ENCODE measurements at places on chromosomes 6 and 20.
A peak's percentile ranks its signal among the peaks of the same experiment; 100 is the strongest.

- no peak for DNase-seq
Measured at GRCh38 chr6:106390088-106390487, 29.6 kb downstream of the CRYBG1 start.

GRCh38 chr6:36244641-36245280 is 25.1 kb upstream of the PNPLA1 start:
- DNase-seq: no peak

DNA sequence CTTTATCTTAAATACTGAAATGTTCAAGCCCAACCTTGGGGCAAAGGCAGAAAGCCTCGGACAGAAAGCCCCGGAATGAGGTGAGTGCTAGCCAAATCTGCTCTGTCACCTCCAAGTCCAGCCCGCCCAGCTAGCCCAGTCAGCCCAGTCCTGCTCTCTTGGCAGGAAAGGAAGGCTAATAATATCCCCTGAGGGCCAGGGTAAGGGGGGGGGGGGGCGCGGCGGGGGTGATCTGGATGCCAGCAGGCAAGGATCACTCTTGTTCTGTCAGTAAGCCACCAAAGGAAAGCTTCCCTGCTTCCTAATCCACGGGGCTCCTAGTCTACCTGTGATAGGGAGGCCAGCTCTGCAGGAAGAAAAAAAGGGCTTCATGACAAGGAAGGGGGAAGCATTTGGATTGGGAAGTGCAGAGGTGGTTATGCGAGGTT is 1.1 kb downstream of the NDRG3 start:
- no peak for DNase-seq

DNA sequence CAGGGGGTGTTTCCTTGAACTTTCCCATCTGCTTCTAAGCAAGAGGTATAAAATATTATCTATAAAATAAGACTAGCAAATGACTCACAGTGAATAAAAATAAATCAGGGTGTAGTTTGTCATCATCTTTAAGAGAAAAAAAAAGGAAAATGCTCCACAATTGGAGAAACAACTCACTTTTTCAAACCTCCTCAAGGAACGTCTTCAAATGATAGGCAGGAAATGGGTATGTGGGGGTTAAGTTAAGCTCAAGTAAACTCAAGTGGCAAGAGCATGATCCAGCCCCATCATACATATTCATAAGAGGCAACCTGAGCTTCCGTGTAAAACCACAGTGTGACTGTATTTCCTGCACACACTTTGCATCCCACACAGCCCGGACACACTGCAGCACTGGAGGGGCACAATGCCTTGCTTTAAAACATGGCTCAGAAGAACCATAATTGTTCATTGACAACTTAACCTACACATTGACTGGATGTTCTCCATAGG is 58.5 kb upstream of the CEP85L start:
- DNase-seq: peak; percentile 67

DNA sequence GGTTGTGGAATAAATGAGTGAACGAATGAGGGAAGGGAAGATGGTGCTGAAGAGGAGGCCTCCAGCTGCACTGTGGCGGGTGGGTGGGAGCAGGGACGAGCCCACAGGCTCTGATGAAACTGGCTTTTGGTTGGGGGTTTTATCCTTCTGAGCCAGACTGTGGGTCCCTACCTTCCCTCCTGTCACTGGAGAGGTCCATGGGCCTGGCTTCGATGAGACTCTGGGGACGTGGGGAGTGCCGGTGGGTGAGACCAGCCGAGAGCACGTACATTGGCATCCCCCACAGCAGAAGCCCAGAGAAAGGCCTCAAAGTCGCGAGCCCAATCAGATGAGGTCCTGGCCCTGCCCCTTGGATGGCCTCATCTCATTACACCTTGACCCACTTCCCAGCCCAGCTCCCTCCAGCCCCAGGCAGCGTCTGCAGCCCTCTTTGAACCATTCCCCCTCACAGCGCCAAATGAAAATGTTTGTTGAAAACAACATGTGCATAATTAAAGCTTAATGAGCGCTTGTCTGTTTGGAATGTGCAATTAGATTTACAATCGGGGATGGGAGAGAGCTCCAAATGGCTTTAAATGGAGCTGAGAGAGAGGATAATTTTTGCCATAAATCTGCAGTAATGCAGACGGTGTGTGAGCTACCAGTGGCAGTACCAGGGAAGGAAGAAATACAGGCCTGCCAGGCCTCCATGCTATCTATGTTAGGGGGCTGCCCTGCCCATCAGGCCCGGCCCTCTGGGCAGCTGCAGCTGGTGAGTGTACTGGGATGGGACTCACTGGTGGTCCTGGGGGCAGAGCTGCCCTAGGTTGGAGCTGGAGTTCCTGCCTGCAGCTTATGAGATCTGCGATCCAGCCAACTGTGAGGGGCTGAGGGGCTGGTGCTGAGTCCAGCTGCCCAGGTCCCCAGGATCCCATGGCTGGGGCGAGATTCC is 47.2 kb downstream of the TOX2 start:
- no peak for DNase-seq

DNA sequence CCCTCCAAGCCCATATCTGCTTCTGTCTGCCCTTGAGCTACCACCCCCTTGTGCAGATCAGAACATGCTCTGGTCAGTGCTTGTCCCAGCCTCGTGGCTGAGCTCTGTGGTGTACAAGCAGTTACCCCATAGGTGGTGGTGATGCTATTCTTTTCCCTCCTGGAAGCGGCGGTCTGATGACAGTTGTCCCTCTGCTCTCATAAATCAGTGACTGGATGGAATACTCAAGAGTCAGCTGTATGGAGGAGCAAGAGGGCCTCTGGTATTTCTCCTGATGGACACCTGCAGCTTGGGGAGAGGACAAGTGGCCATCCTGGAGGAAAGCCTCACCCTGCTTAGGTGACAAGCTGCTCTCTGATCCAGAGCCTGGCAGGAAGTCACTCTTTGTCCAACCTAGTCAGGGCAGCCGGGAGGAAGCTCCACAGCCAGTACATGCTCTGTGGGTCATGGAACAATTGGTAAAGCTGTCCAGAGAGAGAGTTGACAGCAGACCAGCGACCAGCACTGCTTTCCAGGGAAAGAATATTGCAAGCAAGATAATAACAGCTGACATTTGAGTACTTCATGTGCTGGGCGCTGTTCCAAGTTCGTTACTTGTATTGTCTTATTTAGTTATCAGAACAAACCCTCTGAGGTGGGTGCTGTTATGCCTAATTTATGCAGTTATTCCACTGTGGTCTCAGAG is 47.1 kb downstream of the SCAND1 start:
- no peak for DNase-seq

DNA sequence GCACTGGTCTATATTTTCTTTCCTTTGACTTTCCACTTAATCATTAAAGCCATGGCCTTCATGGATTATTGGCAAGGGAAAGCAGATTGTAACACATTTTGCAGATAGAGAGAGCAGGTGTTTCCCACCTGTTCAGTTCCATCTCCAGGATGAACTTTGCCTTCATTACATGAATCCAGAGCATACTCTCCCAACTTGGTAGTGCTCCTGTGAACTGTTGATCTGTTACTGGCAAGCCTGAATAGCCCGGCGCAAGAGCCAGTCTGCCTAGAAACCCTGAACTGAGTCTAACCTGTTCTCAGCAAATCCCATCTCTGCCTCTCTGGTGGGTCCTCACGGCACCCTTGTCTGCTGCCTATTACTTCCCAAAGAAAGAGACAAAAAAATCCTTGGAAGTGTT is 210.3 kb downstream of the PLCB1 start:
- no peak for DNase-seq

DNA sequence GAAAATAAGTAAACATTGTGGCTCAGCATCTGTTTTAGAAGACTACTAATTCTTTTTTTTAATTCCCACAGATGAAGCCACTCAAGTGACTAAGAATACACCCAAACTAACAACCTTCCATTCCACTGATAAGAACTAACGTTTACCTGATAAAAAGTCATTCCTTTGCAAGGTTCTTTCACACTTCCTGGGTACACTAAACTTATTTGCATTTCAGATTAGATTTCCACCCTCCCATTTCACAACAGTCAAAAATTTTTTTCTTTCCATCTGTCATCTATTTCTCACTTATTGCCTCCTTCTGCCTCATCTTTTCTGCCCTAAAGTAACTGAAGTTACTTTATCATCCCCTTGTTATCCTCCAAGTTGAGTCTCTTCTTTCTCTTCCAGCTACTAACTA is 20.3 kb downstream of the MBOAT1 start:
- DNase-seq: no peak

- no peak for DNase-seq
Measured at GRCh38 chr20:39259010-39259803, 297.1 kb downstream of the DHX35 start.

GRCh38 chr20:24469116-24469893 is at the start of gene SYNDIG1:
Gene SYNDIG1 (plus strand): TSS chr20:24469629. CDS start chr20:24543098, 73,469 bp downstream.
- DNase-seq: no peak

- peak; percentile 54 for DNase-seq
Measured at GRCh38 chr6:15588971-15589634, 73.7 kb downstream of the DTNBP1 start.

GRCh38 chr6:35247642-35248231 is 11.8 kb upstream of the ZNF76 start:
- no peak for DNase-seq

GRCh38 chr6:78523622-78524021 is 343.7 kb upstream of the IRAK1BP1 start:
- no peak for DNase-seq

DNA sequence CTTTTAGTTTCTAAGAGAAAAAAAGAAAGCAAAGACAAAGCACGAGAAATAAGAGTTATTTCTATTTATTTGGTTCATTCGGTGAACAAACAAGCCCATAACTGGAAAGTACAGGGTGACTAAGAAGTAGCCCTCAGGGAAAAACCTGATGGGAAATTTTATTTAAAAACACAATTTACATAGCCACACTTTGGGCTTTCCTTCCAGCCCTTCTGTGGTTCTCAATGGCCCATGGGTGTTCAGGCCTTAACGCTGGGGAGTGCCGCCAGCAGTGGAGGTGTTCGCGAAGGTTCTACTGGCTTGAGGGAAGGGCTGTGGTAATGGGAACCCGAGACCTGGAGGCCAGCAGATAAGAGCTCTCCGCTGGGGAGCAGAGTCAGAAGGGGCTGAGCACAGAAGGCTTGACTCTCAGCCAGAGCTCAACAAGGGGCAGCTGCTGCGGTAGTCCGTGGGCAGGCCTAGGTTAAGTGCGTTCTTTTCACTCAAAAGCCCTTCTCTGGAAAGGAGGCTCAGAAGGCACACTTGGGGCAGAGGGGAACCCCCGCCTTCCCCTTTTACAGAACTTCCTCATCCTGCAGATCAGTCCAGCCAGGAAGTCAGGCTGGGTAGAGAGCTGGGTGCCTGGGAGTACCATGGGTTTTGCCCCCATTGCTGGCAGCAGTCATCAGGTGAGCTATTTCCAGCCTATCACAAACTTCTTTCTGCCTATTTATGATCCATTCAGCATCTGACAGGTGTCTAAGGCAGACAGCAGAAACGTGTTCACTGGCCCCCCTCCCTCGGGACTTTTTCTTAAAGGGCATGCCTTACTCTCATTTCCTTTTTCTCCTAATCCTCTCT is 8.8 kb upstream of the CD83 start:
- no peak for DNase-seq

GRCh38 chr6:157075549-157076450 is 247.5 kb downstream of the TMEM242 start:
- no peak for DNase-seq

- DNase-seq: no peak
Measured at GRCh38 chr20:52090035-52090434, 101.5 kb downstream of the ZFP64 start.

DNA sequence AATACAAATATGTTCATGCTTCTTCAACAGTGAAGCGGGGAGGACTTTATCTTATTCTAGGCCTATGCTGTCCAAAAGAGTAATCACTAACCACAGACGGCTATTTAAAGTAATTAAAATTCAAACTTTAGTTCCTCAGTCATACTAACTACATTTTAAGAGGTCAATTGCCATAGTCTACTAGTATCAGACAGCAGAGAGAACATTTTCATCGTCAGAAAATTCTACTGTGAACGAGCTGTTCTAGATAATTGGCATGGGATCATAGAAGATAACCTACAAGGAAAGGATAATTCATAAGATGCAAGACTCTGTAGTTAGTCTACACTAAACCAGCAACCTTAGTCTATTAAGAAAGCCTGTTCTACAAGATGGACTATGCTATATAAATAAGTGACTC is 44.4 kb downstream of the PRKN start:
- DNase-seq: no peak

- no peak for DNase-seq
Measured at GRCh38 chr6:395432-396125, 4.0 kb downstream of the IRF4 start.

DNA sequence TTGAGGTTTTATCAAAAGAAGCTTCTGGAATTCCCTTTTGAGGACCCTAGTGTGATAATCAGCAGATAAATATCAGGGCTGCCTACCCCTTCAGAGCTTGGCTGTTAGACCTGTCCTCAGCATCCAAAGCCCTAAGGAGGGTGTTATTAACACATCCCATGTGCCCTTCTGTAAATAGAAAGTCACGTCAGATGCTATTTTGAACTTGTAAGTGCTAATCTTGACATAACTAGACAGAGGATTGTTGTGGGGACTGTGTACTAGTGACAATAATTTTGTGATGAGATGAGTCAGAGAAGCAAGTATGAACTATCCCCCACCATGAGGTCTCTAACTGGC is 4.9 kb upstream of the LAMA4 start:
- no peak for DNase-seq

- DNase-seq: no peak
Measured at GRCh38 chr6:76835293-76835692, 628.0 kb downstream of the HTR1B start.

- DNase-seq: peak; percentile 47
Measured at GRCh38 chr20:1764136-1765033, 106.8 kb upstream of the SIRPG start.

- DNase-seq: no peak
Measured at GRCh38 chr6:82094166-82094806, 153.3 kb downstream of the IBTK start.

GRCh38 chr6:132414761-132415160 is 13.5 kb upstream of the MOXD1 start:
- DNase-seq: no peak

DNA sequence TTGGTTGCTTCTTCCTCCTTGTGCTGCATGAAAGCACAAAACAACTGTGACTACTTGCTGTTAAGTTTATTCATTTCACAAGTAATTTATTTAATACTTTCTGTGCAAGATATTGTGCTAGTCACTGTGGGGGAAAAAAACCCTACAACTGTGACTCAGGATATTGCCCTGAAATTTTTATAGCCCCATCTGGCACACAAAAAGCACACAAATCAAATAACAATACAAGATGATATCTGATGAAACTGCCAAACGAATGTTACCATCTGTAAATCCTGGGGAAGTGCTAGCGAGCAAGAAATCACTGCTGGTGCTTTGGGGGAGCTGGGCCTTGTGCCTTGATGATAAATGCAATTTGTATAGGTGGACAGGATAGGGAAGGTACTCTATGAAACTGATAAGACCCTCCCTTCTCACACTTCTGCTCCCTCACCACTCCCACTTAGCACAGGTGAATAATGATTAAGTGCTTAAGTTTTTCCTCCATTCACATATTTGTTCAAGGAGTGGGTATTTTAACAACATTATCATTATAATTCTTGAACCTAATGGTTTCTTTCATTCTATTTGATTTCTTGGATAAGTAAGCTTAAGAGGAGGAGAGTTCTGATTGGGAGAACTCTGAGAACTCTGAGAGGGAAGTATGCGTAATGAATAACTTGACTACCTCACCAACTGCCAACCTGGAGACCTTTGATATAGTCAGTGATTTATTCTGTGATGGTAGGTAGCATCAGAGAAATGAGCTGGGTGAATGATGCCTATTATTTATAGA is 115.3 kb downstream of the RTN4IP1 start:
- no peak for DNase-seq

GRCh38 chr6:111589366-111589765 is 16.3 kb downstream of the TRAF3IP2 start:
- DNase-seq: peak; percentile 86
